ENCODE measurements at places on chromosomes 7 and 10.

DNA sequence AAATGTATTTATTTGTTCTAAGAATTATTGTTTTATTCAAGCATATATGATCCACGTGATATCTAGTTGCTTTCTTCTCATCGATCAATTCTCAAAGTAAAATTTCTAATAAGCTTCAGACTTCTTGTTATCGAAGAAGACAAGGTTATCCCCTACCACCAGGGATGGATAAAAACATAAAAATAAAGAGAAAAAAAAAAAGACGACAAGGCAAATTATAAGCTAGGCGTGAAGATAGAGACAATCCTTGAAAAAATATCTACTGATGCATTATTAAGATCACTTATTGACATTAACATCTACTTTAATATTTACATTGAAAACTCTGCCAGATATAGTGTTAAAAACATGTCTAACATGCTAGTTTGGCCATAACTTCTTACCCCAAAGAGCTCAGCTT is 19.4 kb downstream of the PEX1 start:
- DNase-seq = no peak

- DNase-seq = no peak
Measured at GRCh38 chr10:114353383-114353782, 50.9 kb downstream of the AFAP1L2 start.

- no peak for DNase-seq
Measured at GRCh38 chr10:11475831-11476434, 135.5 kb downstream of the USP6NL start.

- peak; percentile 15 for DNase-seq
Measured at GRCh38 chr10:58044072-58044471, 223.6 kb downstream of the IPMK start.

- no peak for DNase-seq
Measured at GRCh38 chr10:72146559-72147323, 58.4 kb upstream of the SPOCK2 start.

- no peak for DNase-seq
Measured at GRCh38 chr10:126042906-126043305, 146.5 kb downstream of the FANK1 start.

GRCh38 chr7:130887182-130887956 is 153.4 kb upstream of the KLF14 start:
- no peak for DNase-seq

DNA sequence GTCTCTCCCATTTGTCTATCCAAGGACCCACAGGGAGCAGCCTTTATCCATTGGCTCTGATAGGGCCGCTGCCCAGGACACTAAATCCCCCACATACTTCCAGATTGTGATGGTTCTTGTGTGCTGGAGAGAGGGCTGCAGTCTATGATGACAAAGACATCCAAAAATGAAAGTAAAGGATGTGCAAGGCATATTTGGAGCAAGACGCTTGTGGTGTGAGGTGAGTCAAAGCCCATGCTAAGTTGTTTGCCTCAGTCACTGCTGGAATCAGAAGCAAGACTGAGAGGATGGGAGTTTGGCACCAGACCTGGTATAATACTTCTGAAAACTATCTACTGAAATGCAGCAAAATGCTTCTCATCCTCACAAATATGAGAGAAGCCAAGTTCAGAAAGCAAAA is 22.7 kb downstream of the ZNF22 start:
- DNase-seq = no peak

DNA sequence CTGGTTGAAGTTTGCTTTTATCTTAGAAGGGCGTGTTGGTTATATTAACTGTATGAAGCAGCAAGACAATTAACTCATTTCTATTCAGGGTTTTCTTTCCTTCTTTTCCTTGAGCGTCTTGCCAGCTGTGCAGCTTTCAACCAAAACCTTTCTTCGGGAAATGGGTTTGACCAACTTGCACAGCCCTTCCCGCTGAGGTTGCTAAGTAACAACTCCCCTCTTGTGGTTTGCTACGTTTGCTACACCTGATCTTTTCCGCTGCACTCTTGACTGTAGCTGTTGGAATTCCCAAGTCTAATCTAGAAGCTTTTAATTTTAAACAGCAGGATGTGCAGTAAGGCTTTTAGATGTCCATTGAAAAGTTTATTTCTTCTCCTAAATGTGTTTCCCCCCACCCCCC is 116.9 kb downstream of the CDCA7L start:
- DNase-seq = no peak

GRCh38 chr10:124697837-124698544 is 46.2 kb downstream of the FAM53B start:
- DNase-seq = no peak

DNA sequence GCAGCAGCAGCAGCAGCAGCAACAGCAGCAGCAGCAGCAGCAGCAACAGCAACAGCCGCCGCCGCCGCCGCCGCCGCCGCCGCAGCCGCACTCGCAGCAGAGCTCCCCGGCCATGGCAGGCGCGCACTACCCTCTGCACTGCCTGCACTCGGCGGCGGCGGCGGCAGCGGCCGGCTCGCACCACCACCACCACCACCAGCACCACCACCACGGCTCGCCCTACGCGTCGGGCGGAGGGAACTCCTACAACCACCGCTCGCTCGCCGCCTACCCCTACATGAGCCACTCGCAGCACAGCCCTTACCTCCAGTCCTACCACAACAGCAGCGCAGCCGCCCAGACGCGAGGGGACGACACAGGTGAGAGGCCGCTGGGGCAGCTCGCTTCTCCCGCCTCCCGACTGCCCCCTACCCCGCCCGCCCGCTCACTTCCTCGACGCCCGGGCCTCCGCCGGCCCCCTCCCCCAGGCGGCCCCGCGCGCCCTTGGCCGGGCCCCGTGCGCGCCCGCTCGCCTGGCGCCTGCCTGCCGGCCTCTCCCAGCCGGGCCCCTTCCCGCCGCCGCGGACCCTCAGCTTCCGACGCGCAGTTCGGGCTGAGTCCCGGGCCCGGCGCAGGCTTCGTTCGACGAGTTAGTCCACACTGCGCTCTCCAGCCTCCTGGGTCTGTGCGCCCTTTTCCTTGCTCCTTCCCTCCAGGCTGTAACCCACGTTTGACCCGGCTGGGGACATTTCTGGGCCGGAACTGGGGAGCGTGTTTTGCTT is 882 bp downstream of the DLX6 start:
- no peak for DNase-seq

GRCh38 chr10:20990604-20991003 is 93.5 kb upstream of the NEBL start:
- DNase-seq = no peak

GRCh38 chr10:121580276-121581116 is 17.7 kb downstream of the FGFR2 start:
- DNase-seq = peak; percentile 56

DNA sequence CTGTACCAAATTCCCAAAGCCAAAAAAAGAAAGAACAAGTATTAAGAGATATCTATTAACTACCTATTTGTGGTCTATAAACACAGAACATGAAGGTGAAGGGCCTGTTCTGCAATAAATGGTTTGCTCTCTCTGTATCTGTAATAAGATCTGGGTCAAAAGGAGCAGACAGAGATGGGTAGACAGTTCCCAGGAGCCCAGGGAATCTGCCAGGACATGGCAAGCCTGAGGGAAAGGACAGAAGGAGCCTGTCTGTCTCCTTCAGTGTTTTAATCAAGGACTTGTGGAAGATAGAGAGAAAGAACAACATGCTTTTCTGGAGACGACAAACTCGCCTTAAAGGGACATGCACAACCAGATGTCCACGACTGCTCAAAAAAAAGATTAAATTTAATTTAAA is 165.7 kb downstream of the ELMO1 start:
- DNase-seq = no peak

DNA sequence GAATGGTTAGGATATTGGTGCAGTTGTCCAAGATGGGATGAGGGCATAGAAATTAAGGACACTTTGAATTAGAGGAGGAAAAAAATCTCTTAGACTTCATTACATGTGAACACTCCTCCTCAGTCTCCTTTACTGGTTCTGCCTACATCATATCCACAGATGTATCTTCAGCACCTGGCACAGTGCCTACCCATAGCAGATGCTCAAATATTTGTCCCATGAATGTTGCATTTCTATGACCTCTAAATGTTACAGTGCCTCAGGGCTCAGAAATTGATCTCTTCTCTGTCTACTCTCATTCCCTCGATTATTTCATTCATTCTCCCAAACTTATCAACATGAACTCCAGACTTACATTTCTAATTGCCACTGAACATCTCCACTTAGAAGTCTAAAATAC is 17.1 kb downstream of the CNNM1 start:
- no peak for DNase-seq

DNA sequence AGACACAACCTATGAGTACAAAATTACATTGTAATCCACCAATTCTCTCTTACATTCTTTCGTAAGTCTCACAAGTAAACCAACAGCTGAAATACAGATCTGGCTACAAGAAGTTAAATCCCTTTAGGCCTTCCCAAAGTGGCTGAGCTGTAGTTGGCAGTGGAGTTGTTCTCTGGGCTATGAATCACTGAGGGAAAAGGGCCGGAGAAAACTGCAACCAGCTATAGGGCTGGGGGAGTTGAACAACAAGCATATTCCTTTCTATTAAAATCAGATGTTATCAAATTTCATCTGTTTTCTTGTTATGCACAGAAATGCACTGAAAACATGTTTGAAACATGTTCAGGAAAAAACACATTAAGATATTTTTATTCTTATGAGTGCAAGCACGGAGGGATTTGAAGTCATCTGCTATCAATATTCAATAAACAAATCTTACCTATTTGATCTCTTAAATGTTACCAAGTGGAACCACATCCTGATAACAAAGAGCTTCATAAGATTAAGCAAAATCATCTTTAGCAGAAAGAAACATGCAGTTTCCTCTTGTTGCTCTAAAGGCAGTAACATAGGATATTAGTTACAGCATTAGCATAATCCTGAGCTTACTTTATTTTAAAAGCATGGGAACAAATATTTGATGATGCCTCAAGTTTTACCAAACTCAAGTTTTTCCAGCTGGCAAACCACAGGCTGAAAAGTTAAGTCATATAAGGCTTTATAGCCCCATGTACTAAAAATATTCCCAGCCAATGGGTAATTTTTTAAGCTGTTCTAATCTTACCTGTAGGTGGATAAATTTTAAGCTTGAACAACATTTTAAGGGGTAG is 212.7 kb downstream of the TAX1BP1 start:
- no peak for DNase-seq

DNA sequence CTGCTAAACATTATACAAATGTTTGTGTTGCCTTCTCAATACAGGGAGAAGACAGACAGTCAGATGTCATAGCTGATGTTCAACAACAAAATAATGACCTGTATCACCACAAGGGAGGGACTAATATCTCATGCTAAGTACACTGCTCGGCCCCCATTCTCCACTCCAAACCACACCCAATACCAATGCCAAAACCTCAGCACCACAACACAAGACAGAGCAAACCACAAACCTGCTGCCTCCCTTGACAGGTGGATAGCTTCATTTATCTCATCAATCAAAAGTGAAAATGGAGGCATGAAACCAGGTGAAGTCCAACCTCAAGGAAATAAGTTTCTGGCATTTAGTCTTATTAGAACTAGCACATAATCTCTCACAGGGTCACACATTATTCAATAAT is 109.5 kb downstream of the PARD3 start:
- no peak for DNase-seq

DNA sequence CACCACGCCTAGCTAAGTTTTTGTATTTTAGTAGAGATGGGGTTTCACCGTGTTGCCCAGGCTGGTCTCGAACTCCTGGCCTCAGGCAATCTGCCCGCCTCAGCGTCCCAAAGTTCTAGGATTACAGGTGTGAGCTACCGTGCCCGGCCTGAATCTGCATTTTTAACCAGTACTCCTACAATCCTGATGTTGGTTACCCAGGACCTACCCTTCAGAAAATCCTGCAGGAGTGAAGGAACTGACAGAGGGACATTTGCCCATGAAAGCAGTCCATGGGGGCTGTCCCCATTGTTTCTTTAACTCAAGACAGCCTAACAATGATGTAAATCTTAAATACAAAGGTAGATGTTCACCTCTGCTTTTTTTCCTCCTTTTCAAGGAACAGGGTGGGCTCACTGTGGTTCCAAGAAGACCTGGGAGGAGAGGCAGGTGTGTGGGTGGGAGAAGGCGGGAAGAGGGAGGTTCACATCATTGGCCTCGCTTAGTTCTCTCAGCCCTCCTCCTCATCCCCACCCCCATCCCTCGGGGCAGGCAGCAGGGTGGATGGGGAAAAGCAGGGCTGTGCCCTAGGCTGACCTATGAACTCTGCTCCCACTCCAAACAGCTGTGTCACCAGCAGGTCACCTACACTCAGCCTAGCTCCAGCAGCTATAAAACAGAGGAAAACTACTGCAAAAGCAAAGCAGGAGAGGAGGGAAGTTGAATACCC is 13.5 kb downstream of the LRRC20 start:
- no peak for DNase-seq

DNA sequence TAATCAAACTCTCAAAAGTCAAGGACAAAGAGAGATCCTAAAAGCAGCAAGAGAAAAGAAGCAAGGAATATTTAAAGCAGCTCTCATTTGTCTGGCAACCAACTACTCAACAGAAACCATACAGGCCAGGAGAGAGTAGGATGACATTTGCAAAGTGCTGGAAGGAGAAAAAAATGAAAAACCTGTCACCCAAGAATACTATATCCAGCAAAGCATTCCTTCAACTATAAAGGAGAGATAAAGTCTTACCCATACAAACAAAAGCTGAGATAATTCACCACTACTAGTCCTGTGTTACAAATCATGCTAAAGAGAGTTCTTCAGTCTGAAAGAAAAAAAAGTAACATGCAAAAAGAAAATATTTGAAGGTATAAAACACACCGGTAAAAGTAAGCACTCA is 357.7 kb downstream of the PTPRN2 start:
- no peak for DNase-seq

- no peak for DNase-seq
Measured at GRCh38 chr7:17625043-17625442, 315.3 kb downstream of the SNX13 start.

DNA sequence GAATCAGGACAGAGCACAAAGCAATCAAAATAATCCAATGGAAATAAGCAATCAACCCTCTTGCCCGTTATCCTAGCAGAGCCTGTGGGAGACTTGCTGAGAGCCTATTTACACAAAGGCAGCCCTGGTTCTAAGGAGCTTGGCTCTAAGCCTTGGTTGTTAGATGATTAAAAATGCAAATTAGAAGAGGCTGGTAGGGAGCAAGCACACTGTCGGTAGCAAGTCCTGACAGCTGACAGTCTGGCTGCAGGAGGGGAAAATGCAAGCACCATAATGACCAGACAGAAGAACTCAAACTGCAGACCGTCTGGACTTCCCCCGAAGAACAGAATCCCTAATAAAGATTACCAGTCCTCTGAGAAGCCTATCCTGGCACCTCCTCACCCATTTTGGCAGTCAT is 131.8 kb upstream of the CTTNBP2 start:
- no peak for DNase-seq

All from Karpas-422 (cell line).